Cardiac muscle cell (in vitro differentiated cells and primary cell): ENCODE measurements at places on chromosomes 16 and 17.

- DNase-seq = no peak
These were observed 2.1 kb downstream of the MYH2 start for GRCh38 chr17:10547351-10547750.

DNA sequence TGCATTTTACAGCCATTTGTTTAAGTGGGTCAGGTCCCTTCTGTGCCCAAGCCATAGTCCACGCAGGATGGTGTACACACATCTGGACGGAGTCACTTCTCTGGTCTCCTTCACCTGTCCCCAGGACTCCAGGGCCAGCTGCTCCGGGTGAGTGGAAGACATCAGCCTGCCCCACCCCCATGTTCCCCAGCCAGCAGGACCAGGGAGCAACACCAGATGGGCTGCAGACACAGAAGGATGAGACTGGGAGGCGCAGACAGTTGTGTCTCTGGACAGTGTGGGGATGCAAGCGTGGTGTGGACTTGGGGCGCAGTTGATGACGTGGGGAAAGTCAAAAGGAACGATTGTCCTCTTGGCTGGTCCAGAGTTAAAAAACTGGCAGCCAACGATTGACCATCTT is 24.6 kb upstream of the WFDC1 start:
- DNase-seq = no peak

DNA sequence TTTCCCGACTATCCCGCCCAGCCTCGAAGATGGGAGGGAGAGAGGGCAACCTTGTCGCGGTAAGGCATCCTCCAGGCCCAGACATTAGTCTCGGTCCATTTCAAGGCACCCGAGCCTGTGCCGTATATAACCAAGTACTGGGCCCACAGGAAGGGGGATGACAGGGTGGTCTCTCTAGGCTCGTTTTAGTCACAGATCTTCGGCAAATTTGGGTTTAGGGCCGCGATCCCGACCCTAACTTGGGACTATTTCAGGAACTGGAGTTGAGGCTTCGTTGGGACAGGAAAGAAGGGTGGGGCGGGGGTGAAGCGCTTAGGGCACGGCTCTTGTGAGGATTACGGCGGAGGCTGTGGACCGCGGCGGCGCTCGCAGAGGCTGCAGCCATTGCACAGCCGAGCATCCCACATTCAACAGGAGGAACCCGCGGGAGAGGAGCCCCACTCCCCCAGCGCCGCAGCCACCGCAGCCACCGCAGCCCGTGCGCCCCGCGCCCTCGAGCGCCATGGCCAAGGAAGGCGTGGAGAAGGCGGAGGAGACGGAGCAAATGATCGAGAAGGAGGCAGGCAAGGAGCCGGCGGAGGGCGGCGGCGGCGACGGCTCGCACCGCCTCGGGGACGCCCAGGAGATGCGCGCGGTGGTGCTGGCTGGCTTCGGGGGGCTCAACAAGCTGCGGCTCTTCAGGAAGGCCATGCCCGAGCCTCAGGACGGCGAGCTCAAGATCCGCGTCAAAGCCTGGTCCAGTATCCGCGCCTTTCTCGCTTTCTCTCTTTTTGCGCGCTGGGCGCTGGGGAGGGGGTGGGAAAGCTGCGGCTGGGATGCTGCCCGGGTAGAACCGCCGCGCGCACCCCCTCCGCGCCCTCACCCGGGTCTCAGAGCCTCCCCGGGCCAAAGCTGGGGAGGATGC is at the start of gene VAT1L:
Gene VAT1L, plus strand, starts transcription at position 384 of the 904 bp plus-strand sequence. Its CDS starts 119 bp downstream, at position 503.
- peak; percentile 53 for DNase-seq

GRCh38 chr17:1965556-1966273 is 59.4 kb downstream of the RTN4RL1 start:
- DNase-seq = no peak

DNA sequence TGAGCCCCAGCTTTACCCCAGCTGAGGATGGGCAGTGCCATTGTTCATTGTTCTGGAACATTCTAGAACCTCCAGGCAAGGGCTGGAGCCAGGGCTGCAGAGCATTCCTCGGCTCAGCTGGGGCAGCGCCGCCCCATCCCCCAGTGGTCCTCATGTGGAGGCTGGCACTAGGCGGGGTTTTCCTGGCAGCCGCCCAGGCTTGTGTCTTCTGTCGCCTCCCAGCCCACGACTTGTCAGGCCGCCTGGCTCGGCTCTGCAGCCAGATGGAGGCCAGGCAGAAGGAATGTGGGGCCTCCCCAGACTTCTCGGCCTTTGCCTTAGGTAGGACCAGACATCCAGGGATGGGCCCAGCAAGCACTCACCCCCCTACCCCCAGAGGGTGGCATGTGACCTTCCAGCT is at the start of gene TMEM95:
Gene TMEM95, plus strand, starts transcription at position 104 of the 400 bp plus-strand sequence. Its CDS starts 49 bp downstream, at position 153.
- no peak for DNase-seq

GRCh38 chr16:19419698-19420075 is 2.0 kb downstream of the TMC5 start:
- DNase-seq = peak; percentile 6

- no peak for DNase-seq
These were observed 542.6 kb downstream of the TMEM114 start for GRCh38 chr16:8047736-8048135.

DNA sequence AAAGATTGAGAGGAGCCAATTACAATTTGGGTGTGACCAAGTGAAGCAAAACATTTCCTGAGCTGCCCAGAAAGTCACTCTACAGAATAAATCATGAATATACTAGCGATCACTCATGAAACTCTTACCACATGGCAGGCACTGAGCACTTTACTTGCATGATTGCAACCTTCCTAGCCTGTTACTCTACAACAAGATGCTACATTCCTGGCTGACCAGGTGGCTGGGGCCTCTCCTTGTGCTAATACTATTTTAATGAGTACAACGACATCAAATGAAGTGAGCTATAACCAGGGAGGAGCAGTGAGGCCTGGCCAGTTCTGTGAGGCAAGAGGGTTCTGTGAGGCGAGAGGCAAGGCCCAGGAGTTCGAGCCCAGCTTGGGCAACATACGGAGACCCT is 75.2 kb downstream of the CPPED1 start:
- no peak for DNase-seq

- peak; percentile 93 for DNase-seq
These were observed 38.3 kb upstream of the HAPSTR1 start for GRCh38 chr16:9053006-9053601.

GRCh38 chr17:69179227-69179952 is 37.7 kb upstream of the ABCA6 start:
- DNase-seq = no peak

DNA sequence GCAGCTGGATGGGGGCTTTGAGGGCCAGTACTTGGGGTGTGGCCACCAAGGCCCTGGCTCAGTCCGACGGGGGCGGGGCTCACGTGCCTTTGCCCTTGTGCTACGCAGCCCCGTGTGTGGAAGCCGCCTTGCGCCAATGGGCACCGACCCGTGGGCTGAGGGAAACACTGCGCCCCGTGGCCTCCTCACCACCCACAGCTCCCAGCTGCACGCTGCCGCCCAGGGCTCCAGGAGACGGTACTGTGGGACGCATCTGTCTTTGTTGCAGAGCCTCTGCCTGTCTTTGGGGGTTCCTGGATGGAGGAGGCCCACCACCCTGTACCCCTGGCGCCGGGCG is 7.6 kb downstream of the CDH15 start:
- DNase-seq = no peak

DNA sequence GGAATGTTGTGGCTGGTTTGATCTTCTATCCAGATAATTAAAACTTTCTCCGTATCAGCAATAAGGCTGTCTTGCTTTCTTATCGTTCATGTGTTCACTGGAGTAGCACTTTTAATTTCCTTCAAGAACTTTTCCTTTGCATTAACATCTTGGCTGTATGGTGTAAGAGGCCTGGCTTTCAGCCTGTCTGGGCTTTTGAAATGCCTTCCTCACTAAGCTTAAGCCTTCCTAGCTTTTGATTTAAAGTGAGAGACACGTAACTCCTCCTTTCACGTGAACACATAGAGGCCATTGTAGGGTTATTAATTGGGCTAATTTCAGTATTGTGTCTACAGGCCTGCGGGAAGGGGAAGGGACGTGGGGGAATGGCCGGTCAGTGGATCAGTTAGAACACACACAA is 42.9 kb downstream of the MSI2 start:
- DNase-seq = no peak

DNA sequence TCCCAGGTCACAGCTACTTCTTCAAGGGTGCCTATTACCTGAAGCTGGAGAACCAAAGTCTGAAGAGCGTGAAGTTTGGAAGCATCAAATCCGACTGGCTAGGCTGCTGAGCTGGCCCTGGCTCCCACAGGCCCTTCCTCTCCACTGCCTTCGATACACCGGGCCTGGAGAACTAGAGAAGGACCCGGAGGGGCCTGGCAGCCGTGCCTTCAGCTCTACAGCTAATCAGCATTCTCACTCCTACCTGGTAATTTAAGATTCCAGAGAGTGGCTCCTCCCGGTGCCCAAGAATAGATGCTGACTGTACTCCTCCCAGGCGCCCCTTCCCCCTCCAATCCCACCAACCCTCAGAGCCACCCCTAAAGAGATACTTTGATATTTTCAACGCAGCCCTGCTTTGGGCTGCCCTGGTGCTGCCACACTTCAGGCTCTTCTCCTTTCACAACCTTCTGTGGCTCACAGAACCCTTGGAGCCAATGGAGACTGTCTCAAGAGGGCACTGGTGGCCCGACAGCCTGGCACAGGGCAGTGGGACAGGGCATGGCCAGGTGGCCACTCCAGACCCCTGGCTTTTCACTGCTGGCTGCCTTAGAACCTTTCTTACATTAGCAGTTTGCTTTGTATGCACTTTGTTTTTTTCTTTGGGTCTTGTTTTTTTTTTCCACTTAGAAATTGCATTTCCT is 3.4 kb upstream of the LPCAT2 start:
- DNase-seq = no peak

DNA sequence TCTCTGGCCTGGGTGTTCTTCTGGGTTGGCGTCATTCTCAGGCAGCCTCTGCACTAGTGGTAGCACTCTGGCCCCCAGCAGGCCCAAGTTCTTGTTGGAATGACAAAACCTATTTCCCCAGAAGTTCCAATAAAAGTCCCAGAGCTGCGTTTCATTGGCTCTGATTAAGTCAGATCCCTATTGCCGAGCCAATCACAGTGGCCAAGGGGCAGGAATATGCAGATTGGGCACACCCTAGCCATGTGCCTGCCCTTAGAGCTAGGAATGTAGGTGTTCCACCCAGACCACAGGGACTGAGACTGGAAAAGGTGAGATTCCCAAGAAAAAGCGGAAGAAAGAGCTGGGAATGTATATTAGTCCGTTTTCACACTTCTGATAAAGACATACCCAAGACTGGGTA is 44.9 kb upstream of the POLR3E start:
- DNase-seq = no peak

DNA sequence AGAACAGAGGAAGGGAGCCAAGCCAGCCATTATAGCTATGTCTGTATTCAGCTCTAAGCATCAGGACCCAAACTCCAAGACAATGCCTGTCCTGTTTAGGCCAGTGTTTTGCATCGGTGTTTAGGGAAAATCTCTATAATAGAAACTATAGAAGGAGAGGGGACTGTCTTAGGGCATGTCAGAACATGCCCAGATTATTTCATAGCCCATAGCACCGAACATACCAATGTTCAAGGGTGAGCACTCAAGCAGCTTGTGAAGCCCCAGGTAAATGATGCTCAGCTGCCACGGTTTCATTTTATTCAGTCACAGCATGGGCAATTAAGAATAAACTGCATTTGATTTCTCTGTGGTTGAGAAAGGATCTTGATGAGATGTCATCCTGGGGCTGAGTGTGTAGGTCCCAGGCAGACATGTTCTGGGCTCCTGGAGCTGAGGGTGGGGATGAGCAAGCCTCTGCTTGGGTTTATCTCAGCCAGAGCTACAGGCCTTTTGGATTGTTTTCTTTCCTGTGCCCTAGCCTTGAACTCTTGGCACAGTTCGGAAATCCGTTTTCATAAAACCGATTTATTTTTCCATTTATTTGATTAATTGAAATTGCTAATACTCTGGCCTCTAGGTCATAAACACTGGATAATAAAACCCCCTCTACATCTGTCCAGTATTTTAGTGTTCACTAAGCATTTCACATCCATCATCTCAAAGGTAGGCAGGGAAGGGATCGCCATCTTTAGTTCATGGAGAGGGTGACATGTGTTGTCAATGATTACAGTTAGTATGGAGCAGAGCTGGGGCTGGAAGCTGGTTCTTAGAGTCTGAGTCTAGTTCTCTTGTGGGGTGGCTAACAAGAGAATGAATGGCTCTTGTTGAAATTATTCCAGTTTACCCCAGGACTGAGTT is 290.7 kb upstream of the ASIC2 start:
- no peak for DNase-seq

DNA sequence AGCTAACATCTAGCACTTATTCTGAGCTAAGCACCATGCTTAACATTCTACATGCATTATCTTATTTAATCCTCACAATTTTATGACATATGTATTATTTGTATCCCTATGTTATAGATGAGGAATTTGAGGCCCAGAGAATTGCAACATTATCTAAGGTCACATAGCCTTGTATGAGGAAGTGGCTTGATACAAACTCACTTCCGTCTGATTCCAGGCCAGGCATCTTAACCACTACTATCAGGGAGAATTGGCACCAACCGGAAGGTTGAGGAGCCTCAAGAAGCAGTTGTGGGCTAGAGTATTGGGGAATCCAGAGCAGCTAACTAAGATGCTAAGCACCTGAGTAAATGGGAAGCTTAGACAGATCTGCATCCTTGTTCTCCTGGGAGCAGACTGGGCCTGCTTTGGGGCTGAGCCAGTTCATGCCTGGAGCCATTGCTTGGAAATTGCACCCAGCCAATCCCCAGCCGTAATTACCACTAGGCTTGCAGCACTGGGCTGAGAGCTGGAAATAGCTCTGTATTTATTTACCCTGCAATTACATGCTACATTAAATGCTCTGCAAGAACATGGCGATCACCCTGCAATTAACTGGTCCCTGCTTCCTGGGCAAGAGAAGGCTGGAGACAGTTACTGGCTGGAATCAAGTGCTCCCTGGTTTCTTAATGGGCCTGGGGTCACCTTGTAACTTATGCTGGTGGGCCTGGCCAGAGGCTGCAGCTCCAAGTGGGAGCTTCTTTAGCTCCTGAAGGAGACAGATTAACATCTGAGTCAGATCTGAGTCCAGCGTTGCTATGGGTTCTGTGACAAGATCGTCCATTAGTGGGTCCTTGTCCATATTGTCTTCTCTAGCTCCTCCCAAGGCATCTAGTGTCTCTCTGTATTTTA is 273.1 kb upstream of the CCL2 start:
- no peak for DNase-seq

GRCh38 chr16:83698964-83699363 is 108.8 kb upstream of the HSBP1 start:
- no peak for DNase-seq

DNA sequence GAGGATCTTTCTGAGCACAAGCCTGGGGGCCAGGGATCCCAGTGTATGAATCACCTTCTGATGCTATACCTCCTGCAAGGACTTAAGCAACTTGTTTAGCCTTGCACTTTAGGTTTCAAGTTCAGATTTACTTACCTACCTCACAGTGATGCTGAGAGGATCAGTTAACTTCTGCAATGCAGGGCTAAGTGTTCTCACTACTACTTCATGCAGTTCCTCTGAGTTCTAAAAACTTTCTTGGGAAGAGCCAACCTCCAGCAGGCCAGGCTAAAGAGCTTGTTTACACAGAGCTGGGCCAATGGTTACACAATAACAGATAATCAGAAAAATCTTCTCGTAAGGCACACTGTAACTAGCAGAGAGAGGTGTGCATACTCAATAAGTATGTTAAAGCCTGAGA is 13.0 kb downstream of the VEZF1 start:
- peak; percentile 46 for DNase-seq
